SW480 (cell line): ENCODE measurements at places on chromosomes 4 and X.

DNA sequence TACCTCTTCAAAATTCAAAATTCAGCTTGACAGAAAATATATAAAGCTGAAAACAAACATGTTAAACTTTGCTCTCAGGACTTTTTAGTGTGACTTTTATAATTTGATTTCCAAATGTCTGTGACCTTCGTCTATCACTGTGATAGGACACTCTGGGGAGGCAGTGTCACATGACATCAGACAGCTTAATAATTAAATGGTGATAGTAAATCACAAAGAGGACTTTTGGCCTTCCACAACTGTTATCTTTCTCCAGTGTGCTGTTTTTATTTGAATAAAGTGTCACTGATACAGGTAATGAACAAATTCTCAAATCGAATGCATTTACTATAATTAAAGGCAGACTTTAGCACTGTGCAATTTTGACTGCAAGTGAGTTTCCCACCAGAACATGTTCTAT is 83.1 kb downstream of the MID1 start:
- DNase-seq: no peak

DNA sequence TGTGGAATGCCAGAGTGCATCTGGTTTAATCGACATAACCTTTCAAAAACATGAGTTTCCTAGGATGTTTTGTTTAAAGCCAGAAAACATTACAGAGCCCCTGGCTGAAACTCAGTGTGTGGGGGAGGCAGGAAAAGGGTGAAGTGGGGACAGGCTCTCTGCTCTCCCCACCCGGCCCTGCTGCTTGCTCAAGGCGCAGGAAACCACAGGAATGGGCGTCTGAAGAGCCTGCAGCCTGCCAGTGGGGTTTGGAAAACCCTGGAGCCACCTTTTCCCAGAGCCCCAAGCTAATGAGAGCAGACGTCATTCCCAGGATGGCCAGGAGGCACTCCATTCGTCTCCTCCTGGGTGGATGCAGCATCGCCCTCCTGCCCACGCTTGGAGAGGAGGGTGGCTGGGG is 240.6 kb downstream of the AFAP1 start:
- DNase-seq: no peak

GRCh38 chr4:71262161-71262560 is 76.7 kb upstream of the SLC4A4 start:
- no peak for DNase-seq

GRCh38 chr4:73653695-73654106 is 33.5 kb upstream of the RASSF6 start:
- DNase-seq: peak; percentile 37

- no peak for DNase-seq
Measured at GRCh38 chr4:15417233-15417660, 10.6 kb upstream of the C1QTNF7 start.
